ENCODE measurements at places on chromosomes 13 and 19.
A peak's percentile ranks its signal among the peaks of the same experiment; 100 is the strongest.

DNA sequence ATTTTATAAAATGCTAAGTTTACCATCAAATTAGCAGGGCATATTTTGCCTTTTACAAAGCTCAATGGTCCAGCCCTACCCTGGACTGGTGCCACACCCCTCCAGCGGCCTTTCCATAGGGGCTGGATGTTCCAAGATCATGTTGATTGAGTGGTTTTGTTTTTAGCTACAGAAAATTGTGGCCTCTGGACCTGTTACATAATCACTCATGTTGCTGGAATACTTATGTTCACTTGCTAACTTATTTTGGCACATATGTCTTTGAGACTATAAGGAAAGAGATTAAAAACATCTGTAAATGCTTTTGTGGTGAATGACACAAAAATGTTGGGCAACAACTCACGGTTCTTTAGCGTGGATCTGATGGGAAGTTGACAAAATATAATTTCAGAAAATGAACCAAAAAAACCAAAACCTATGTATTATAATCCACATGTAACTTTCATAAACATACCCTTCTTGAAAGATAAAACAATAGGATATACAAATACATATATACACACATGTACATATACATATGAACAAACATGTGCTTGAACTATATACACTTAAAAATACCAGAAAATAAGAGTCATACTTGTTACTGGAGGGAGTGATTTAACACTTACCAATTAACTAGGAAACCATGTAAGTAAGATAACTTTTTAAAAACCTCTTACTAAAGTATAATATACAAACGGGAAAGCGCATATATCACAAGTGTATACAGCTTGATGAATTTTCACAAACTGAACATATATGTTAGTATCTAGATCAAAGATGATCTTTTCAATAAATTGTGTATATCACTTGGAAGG is 46.6 kb upstream of the SLC15A1 start:
- DNase-seq, result no peak

GRCh38 chr19:13366529-13367143 is 139.6 kb downstream of the CACNA1A start:
- peak; percentile 1 for DNase-seq

GRCh38 chr13:57627663-57628062 is 3.9 kb upstream of the PCDH17 start:
- DNase-seq, result peak; percentile 72

DNA sequence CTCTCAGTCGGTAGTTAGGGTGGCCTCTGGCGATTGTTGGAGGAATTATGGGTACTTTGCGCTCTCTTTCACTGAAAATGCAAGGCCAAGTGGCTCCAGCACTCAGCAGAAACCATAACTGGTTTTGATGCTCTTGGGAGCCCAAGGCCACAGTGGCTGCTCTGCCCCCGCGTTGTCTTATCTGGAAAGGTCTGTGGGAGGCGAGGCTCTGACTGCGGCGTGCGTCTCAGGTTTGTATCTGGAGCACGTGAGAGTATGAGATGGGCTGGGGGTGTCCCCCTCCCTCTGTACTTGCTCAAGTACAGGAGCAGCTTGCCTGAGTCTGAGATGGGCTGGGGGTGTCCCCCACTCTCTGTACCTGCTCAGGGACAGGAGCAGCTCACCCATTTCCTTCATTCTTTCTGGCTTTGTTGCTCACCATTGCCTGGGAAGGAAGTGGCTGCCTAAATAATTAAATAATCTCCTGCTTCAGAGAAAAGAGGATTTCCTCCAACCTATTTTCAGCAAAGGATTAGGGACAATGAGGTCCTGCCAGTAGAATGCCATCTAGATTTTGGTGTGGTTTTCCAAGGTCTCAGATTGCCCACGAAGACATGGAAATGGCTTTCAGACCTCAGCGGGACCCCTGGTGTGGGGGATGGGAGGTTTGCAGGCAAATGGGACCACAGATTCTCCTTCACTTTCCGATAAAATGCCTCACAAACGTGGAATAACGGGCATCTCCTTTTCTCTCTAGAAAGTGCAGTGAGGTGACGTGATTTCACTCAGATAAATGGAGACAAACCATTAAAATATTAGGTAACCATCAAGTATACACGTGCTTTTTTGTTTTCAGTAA is 14.7 kb downstream of the ATP11A start:
- no peak for DNase-seq

- no peak for DNase-seq
Measured at GRCh38 chr19:48659768-48660167, 13.0 kb downstream of the NTN5 start.

- DNase-seq, result peak; percentile 65
Measured at GRCh38 chr13:41199526-41199925, 5.2 kb upstream of the KBTBD7 start.

- no peak for DNase-seq
Measured at GRCh38 chr19:3745363-3746045, 16.0 kb downstream of the APBA3 start.

GRCh38 chr19:4583961-4584669 is 24.6 kb upstream of the SEMA6B start:
- DNase-seq, result peak; percentile 50

DNA sequence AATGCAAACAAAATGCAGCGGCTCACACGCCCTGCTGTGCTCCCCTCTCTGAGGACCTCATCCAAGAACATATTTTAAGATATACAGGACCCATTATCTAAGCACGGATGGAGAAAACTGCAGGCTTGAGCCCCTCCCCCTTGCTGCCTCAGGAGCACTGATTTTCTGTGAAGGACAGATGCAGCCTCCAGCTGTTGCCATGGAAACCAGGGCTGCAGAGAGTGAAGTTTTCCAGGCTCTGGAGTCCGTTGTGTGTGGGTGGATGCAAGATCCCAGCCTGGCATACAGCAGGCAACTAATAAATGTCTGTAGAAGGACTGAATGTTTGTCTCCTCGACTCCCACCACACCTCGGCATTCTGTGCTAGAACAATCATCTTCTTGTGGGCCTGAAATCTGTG is 105.6 kb upstream of the PEG3 start:
- no peak for DNase-seq

- no peak for DNase-seq
Measured at GRCh38 chr19:32317086-32317485, 28.3 kb upstream of the ZNF507 start.

GRCh38 chr13:84563611-84564010 is 681.3 kb upstream of the SLITRK1 start:
- peak; percentile 68 for DNase-seq

GRCh38 chr13:24135674-24136300 is 24.7 kb upstream of the SPATA13 start:
- DNase-seq, result no peak

- DNase-seq, result no peak
Measured at GRCh38 chr13:75544681-75545330, 4.8 kb upstream of the UCHL3 start.

DNA sequence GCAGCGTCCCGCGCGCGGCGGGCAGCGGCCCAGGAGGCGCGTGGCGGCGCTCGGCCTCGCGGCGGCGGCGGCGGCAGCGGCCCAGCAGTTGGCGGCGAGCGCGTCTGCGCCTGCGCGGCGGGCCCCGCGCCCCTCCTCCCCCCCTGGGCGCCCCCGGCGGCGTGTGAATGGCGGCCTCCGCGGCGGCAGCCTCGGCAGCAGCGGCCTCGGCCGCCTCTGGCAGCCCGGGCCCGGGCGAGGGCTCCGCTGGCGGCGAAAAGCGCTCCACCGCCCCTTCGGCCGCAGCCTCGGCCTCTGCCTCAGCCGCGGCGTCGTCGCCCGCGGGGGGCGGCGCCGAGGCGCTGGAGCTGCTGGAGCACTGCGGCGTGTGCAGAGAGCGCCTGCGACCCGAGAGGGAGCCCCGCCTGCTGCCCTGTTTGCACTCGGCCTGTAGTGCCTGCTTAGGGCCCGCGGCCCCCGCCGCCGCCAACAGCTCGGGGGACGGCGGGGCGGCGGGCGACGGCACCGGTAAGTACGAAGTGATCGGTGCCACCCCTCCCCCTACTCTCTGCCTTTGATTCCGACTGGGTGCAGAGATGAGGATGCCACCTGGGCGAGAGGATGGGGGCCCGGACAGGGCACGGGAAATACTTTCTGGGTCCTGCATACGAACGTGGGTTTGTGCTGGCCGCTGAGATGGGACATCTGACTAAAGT is 874 bp downstream of the TRIM28 start:
- no peak for DNase-seq

GRCh38 chr13:53126841-53127245 is 98.2 kb downstream of the OLFM4 start:
- DNase-seq, result no peak

DNA sequence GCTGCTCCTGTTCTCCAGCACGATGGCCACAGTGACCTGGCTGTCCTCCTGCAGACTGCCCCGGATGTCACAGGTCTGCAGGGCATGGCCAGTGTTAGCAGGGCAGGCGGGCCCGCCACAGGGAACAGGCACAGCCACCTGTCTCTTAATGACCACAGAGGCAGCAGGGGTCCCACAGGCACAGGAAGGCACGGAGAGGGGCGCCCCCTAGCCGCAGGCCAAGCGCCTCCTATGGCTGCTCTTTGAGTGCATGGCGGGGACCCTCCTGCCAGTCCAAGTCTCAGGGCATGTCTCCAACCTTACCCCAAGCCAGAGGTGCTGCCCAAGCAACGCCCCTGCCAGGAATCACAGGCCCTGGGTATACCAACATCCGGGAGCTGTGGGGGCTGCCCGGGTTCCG is 14.1 kb downstream of the IZUMO4 start:
- DNase-seq, result no peak

- peak; percentile 66 for DNase-seq
Measured at GRCh38 chr19:43639519-43640423, at the start of gene CADM4. Gene CADM4, minus strand, starts transcription at chr19:43639850. Its CDS starts 60 bp downstream, at chr19:43639790.

DNA sequence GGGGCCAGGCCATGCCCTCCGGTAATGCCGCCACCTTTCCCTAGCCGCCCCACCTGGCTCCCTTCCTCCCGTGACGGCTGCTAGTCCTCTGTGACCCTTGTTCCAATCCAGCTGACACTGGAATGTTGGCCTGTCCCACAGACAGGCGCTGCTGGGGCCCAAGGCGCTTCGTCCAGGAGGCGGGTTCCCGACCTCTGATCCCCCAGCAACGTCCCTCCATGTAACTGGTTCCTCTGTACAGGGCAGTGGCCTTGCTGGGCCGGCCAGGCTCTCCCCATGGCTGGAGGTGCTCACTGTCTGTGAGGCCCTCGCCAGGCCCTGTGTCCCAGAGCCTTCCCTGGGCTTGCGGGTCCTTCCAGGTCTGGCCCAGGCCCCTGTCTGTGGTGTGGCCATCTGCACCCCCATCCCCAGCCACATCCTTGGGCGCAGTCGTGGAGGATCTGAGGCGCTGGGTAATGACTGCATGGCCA is 6.8 kb upstream of the GRIN3B start:
- DNase-seq, result no peak

DNA sequence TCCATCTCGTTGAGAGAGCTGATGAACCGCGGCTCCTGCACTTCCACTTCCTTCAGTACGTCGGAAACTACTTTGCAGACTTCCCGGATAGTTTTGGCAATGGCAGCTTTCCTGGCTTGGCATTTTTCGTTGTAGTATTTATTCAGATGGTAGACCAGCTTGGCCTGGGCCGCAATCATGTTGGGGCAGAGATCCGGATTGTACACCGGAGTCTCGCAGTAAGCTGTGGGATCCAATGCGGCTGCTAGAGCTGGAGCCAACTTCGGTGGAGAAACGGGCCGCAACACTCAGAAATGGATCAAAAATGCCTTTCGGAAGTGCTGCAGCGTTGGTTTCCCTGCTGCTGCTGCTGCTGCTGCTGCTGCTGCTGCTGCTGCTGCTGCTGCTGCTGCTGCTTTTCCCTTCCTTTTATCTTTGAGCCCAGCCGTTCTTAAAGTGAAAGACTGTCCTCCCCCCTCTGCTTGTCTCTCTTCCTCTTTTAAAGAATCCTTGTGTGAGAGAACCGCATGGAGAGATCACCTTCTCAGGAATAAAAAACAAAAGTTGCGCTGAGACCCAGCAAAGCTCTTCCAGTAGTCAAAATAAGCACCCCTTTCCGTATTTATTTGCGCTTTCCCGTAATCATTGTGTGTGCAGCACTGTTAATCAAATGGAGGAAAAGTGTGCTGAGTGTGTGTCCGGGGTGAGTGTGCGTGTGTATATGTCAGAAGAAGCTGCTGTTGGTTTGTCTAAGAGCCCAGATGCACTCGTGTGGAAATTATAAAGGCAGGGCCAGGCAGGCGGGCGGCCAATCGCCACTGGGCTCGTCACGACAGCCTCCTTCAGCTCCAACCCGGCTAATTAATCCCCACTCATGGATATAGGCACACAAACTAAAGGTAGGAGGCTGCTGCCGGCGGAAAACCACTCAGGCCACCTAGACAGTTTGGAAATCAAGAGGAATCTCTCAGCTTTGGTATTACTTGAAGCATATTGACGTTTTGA is at the start of gene MAB21L1:
Gene MAB21L1 (minus strand): TSS at position 730 of the 984 bp plus-strand sequence. CDS start 551 bp downstream, at position 179.
- DNase-seq, result peak; percentile 82

GRCh38 chr19:46860846-46861690 is at the start of gene ARHGAP35:
Gene ARHGAP35, plus strand, starts transcription at chr19:46860997. Its CDS starts 57,679 bp downstream, at chr19:46918676.
- no peak for DNase-seq

GRCh38 chr19:6576869-6577475 is 14.0 kb downstream of the CD70 start:
- DNase-seq, result no peak

DNA sequence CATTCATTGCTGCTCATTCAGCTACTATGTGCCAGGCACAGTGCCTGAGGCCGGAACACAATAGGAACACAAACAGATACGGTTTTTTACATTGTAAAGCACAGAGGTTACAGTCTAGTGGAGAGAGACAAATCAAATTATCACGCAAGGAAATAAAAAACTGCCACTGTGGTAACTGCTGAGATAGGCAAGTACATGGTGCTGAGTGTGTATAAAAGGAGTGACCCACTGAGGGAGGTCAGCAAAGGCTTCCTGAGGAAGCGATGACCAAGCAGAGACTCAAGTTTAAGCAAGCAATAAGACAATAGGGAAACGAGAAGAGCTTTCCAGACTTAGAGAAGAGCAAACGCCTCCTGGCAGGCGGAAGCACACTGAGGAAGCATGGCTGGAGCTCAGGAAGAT is 56.4 kb downstream of the NUFIP1 start:
- DNase-seq, result no peak

- DNase-seq, result no peak
Measured at GRCh38 chr19:28577233-28577632, 635.7 kb downstream of the UQCRFS1 start.

GRCh38 chr19:19530889-19531288 is 2.2 kb downstream of the YJEFN3 start:
- DNase-seq, result no peak

DNA sequence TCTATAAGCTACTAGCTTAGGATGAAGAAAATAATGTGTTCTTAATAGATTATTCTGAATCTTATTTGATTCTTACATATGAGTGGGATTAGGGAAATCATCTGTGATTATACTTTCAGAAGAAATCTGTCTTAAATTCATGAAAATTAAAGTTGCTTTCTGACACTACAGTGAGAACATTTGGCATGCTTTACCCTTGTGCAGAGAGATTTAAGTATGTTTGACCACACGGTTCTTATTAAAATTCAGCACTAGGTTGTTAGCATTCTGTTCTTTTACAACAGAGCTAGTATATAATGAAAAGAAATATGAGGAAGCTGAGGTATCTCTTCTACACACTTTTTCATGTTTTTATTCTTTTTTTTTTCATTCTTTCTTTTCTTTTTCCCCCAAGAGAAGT is 2723.9 kb downstream of the PCDH9 start:
- no peak for DNase-seq

- DNase-seq, result peak; percentile 42
Measured at GRCh38 chr13:112894673-112895481, 74.1 kb upstream of the MCF2L start.

- DNase-seq, result no peak
Measured at GRCh38 chr19:50793558-50794065, 3.4 kb downstream of the ACP4 start.

Measured in NCI-H1417 (cell line).